ENCODE measurements at places on chromosomes 4 and X.

DNA sequence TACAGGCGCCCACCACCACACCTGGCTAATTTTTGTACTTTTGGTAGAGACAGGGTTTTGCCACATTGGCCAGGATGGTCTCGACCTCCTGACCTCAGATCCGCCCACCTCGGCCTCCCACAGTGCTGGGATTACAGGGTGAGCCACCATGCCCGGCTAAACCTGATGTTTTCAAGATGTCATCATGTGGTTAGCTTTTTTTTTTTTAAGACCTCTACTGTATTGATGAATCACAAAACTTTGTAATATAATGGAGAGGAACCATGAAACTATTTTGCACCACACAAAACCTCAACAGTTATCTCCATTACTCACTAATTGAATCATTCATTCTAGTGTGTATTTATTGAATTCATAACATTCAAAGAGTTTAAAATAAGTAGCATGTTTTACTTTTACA is 94.7 kb upstream of the NEIL3 start:
- no peak overlapping the region for H3K27ac ChIP-seq
- no peak for DNase-seq
- H3K4me3 ChIP-seq, result no peak overlapping the region
- no peaks in the 10 kb centered on the region for H3K27me3 ChIP-seq
- H3K4me1 ChIP-seq, result peaks cover 3% of the 10 kb centered on the region

GRCh38 chr4:179605196-179605595 is 2163.0 kb upstream of the AGA start:
- no peak for DNase-seq
- no peak overlapping the region for H3K4me3 ChIP-seq
- H3K36me3 ChIP-seq, result no peaks in the 10 kb centered on the region
- no peaks in the 10 kb centered on the region for H3K4me1 ChIP-seq

DNA sequence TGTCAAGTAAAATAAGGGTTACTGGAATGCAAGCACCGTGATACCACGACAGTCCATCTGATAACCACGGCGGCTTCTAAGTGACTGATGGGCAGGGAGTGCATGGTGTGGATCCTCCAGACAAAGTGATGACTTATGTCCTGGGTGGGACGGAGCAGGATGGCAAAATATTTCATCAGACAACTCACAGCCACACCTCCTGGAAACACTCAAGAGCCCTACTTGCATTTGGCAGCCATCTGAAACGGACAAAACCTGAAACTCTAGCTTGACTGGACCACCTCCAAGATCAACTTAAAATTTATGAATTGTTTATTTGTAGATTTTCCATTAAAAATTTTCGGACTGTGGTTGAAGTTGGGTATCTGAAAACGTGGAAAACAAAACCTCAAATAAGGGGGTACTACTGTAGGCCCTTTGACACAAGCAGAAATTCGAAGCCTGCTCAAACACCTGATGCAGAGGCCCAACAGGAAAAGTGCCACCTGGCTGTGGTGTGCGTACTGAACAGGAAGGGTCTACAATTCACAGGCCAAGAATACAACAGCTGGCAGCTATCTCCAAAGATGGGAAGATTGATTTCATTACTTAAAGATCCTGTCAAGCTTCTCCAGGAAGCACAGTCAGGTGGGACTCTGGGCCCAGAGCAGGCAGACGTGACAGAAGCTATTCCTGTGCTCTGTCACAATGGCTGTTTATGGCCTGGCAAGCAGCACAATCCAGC is 26.0 kb downstream of the LRIT3 start:
- DNase-seq, result no peak
- no peaks in the 10 kb centered on the region for H3K4me1 ChIP-seq
- no peak overlapping the region for H3K4me3 ChIP-seq
- H3K27me3 ChIP-seq, result no peaks in the 10 kb centered on the region
- H3K36me3 ChIP-seq, result no peaks in the 10 kb centered on the region
- no peak overlapping the region for H3K27ac ChIP-seq

DNA sequence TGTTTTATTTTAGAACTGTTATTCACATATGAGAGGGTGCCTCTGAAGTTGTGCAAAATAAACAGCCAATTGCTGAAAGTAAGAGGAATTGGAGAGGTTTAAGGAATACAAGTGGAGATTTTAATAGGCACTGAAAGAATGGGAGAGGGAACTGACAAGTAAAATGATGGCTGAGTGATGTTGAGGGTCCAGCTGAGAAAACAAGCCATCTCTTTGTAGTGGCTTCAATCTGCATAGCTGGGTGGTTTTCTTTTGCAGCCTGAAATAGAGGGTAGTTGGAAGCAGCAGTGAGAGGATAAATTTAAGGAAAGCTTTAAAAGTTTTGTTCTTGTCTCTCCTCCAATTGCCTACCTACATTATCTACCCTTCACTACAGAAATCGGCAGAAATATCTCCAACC is 106.7 kb upstream of the DGKK start:
- no peak overlapping the region for H3K4me3 ChIP-seq
- H3K27ac ChIP-seq, result no peak overlapping the region

DNA sequence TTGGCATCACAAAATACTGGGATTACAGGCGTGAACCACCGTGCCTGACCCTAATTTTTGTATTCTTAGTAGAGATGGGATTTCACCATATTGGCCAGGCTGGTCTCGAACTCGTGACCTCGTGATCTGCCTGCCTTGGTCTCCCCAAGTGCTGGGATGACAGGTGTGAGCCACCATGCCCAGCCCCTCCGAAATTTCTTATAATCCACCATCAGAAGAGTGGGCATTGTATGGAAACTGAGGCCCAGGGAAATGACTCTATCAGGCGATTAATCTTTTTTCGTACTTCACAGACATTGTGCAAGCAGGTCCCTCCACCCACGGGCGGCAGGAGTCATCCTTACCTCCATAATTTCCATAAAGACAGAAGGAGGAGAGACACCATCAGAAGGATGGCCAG is 16.0 kb downstream of the CRLF2 start:
- DNase-seq, result no peak
- H3K36me3 ChIP-seq, result no peaks in the 10 kb centered on the region
- H3K4me1 ChIP-seq, result no peaks in the 10 kb centered on the region
- H3K27me3 ChIP-seq, result no peaks in the 10 kb centered on the region
- no peak overlapping the region for H3K27ac ChIP-seq
- H3K4me3 ChIP-seq, result no peak overlapping the region
